ENCODE measurements at places on chromosomes 4 and X.
A peak's percentile ranks its signal among the peaks of the same experiment; 100 is the strongest.

- no peak for DNase-seq
Measured at GRCh38 chrX:153974726-153975286, 2.3 kb downstream of the TMEM187 start.

GRCh38 chrX:23773601-23774175 lies 9.3 kb upstream of the SAT1 start:
- DNase-seq: no peak

DNA sequence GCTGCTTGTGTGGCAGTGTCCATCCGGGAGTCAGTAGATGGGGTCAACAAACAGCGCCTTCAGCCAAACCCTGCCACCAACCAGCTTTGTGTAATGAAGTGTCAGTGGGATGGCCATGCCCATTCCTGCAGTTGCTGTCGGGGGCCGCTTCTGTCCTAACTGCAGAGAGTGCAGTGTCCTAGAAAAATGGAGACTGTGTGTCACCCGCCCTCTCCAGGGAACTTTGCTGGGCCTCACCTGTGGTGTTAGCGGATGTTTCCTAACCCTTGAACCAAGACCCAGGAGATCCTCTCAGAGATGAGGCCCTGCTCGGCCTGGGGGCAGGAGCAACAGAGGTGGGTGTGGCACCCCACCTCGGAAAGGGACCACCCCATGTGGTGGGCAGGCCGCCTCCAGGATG lies 35.3 kb upstream of the HGFAC start:
- no peak for DNase-seq

DNA sequence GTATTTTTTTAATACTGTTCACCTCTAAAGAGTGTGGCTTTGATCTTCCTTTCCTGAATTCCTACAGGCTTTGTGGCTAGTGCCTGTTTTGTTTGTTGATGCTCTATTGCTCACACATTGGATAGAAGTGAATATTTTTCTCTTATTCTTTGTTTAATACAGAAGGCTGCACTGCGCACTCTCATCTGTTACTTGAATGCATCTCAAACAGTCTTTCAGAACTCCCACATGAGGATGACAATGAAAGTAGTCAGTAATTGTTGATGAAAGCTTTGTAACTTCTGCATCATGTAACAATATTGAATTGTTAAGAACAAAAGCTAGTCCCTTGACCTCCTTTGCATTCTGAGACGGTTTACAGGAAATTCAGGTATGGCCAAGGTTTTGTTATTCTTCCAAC lies 29.1 kb upstream of the GALNT7 start:
- DNase-seq: no peak

DNA sequence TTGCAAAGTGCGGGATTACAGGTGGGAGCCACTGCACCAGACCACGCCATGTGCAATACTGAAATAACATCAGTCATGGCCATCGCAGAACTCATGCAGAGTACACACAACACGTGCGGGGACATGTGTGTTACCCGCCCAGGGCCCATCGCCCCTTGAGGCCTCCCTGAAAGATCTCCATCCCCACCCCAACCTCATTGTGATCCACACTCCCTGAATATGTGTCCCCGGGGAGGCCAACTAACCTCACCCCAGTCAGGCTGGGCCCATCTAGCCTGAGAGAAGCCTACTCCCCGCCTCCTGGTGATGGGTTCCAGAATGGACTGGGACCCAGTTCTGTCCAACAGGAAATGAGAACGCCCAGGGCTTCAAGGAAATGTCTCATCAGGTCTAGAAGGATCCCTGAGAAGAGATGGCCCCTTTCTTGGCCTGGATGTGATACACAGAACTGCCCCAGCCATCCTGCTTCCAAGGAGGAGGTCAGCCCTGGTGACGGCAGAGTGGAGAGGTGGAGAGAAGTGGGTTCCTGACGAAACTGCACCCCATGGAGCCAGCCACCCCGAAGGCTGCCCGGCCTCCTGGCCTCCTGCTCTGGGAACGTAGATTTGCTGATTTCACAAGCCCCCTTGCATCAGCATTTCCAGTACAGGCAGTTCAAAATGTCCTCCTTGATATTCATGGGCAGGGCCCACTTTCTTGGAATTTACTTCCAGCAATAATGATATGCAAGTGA lies 22.5 kb upstream of the CLDN24 start:
- DNase-seq: no peak

- DNase-seq: no peak
Measured at GRCh38 chrX:107602694-107603239, 25.5 kb upstream of the PRPS1 start.

DNA sequence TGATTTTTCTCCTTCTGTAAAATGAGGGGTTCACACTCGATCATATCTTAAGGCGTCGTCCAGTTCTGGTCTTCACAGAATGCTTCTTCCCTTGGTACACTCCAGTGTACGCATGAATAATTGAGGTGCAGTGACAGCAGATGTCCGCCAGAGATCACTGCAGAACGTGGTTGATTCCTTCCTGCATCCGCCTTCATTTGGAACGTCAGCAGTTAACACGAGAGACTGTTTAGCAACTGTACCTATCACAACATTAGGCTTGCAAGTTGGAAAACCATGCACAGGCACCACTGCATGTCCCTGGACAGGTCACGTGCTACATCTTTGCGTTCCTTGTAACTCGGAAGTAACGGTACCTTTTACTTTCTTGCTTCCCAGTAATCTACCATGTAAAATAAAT lies 66.0 kb upstream of the GEMIN8 start:
- peak; percentile 50 for DNase-seq

DNA sequence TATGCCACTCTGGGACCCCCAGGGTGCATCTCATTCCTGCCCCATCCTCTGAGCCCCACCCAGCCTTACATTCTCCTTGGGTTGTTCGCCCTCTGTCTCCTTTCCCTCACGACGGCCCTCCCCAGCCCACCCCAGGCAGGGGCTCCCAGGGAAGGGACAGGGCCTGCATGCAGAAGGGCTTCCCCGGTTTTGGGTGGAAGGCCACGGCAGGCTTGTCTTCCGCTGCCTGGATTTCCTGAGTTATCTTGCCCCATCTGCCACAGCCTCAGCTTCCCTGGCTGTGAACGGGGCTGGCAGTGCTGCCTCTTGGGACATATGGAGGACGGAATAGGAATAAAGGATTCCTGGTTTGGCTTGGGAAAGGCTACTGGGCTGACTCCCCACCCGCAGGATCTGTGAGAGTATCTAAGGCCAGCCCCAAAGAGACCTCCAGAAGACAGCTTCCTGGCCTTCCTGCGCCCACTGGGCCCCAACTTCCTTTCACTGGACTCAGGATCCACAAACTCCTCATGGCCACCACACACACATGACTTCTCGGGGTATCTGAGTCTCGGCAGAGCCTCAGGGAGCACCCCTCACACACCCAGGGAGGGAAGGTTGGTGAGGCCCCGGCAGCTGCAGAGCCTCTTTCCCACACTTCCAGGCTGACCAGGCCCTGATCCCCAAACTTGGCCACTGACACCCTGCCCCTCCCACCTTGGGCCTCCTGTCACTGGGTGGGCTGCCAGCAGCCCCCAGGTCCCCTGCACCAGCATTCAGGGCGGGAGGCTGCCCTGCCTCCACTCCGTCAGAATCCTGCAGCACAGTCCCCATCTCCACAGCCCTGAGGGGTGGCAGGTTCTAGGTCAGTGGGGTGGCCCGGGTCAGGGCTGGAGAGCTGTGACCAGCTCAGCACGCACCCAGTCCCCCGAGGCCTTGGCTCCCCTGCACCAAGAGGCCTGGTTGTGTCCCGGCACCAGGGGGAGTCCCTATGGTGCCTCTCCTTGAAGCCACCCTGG lies 3.5 kb upstream of the MXD4 start:
- no peak for DNase-seq

Data from ecto neural progenitor cell (in vitro differentiated cells).